Stimulated activated CD8-positive, alpha-beta memory T cell treated with anti-CD3 and anti-CD28 coated beads, Interleukin-12 subunit alpha, Interleukin-12 subunit beta, amount 100 ng/mL, for 4 hours (primary cell): ENCODE measurements at places on chromosomes 12 and 14.

GRCh38 chr12:538731-539539 is 79.2 kb downstream of the B4GALNT3 start:
- no peak for DNase-seq

DNA sequence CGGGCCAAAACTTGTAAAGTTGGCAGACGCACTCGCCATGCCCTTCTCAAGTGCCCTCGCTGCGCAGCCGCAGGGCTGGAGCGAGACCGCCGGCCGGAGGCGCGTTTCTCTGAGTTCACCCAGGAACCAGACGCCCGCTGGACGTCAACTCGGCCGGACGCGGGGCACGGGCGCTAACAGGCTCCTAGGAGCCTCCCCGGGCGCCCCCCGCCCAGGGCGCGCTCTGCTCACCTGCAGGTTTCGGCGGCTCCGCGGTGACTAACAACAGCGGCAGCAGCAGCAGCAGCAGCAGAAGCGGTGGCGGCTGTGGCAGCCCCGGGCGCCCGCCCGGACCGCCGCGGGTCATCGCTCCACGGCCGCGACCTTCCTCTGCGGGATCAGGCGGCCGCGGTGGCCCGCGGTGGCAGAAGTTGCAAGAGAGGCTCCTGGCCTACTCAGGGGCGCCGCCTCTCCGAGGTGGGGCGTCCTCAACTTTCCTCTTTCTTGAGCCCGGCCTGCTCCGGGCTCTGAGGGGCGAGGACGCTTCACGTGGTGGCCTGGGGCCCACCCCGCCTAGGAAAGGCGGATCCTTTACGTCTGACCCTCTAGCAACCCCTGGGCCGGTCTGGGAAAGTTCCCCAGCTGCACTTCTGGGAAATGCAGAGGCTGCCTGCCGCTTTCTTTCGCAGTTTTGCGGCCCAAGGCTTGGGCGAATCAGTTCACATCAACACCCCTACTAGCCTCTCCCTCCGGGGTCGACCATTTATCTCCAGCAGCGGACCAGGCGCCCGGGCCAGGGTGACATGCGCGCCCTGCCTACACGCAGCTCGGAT is at the start of gene PLBD1:
Gene PLBD1, minus strand, starts transcription at position 533 of the 812 bp plus-strand sequence. Its CDS starts 187 bp downstream, at position 346.
- no peak for DNase-seq

- no peak for DNase-seq
These were observed 19.5 kb downstream of the CCDC91 start for GRCh38 chr12:28209782-28210181.

- DNase-seq: no peak
These were observed at the start of gene HHIPL1 for GRCh38 chr14:99644723-99645544. HHIPL1 (plus strand) TSS chr14:99645129; CDS start chr14:99645208, 79 bp downstream.

DNA sequence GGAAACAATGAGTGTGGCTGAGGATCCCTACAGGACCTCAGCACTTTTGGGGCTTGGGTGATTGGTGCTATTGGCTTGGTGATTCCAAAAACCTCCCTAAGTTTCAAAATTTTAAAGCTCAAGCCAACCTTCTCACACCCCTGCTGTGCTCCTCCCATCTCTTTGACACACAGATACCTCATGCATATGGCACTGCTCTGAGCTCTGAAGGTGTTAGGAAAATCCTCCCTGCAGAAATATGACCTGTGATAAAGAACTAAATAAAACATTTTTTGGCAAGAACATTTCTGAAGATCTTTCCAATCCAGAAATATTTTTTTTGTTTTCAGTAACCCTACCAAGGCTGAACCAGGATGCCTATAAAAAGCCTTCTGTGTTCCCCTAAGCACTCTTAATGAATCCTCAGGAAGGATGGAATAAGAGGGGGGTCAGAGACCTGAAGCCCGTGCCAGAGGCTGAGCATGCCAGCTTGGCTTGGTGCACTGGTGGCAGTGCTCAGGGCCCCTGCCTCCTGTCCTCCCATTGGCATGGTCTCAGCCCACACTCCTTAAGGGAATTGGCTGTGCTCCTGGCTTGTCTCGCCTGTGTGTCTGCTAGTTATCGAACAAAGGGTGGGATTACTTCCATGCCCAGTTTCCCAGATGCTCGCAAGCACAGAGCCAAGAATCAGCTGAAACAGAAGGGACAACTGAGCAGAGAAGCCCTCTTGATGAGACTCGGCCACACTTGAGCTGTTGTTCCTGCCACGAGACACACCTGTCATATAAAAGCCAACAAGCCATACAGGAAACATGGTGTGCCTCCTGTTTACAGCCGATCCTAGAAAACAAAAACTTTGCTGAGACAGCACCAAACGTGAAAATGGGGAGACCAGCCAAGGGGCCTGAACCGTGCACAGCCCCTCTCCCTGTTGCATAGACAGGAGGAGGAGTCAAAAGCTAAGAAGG is 132.7 kb upstream of the EEA1 start:
- DNase-seq: no peak
